ENCODE measurements at places on chromosomes 3 and 15.

- no peak for DNase-seq
Observed at GRCh38 chr15:41484937-41485625, 8.6 kb upstream of the ITPKA start.

DNA sequence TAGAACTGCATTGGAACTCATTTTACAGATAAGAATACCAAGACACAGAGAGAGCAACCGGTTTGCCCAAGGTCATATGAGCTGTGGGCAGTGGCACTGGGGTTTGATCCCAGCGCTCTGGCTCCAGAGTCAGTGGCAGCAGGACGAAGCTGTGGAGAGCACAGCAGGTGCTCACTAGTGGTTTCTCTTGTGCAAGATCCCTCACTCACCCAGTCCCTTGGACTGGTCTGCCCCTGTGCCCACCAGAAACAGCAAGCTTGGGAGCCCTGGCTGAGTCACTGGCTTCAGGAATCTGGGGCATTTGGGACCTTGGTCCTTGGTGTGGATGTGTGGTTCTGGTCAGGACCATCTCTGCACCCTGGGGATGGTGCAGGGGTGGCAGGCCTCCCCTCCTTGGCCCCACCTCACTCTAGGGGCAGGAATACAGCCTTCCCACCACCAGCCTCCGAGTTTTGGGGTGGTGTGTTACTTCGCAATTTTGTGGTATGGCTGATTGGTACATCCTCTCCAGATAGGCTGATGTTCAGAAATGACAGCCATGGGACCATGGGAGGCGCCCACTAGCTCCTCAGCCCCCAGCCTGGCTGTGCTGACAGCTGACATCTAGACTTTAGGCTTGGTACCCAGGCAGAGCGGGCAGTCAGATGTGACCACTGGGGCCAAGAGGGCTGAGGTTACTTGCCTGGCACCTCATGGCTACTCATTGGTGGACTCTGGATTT lies 104.6 kb downstream of the LSM3 start:
- no peak for DNase-seq

DNA sequence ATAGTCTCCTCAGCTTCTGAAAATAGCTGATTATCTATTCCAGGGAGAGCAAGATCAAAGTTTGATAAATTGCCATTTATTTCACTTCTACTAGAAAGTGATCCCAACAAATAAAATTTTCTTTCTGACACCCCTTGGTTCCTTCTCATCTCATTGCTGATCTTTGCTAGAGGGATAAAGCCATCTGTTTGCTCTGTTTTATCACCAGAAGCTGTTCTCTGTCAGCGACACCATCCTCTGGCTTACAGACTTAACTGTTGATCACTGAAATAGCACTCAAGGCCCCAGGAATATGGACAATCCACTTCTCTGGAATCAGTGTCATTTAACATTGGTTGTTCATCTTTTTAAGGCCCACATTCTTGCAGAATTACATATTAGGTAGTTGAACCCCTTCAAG lies 219.0 kb downstream of the LSAMP start:
- DNase-seq = no peak

GRCh38 chr15:29252234-29252633 lies 17.4 kb downstream of the NSMCE3 start:
- no peak for DNase-seq

DNA sequence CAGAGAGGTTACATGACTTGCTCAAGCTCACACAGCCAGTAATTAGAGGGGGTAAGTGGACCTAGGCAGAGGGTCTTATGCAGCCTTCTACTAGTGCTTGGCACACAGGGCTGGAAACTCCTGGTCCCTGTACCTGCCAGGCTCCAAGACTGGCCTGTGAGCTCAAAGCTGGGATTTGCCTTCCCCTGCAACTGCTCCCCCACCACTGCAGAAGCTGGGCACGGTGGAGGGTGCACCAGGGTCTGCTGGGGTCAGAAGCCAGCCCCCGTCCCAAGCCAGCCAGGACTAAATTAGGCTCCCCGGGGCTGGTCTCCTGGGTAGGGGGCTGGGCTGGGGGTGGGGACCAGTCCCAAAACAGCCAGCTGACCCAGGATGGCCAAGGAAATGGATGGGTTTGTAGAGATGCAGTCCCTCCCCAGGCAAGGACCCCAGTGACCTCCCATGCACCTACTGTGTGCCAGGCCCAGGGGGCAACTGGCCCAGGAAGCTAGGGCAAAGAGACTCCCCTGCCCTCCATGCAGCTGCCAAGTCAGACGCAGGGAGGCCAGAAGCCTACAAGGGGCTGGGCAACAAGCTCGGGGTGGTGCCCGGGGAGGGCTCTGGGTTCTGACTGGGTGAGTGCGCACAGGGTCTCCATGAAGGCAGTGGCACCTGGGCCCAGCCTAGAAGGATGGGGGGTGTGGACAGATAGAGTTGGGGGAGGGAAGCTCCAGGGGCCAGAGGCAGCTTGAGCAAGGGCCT lies 51.8 kb upstream of the LINGO1 start:
- no peak for DNase-seq

DNA sequence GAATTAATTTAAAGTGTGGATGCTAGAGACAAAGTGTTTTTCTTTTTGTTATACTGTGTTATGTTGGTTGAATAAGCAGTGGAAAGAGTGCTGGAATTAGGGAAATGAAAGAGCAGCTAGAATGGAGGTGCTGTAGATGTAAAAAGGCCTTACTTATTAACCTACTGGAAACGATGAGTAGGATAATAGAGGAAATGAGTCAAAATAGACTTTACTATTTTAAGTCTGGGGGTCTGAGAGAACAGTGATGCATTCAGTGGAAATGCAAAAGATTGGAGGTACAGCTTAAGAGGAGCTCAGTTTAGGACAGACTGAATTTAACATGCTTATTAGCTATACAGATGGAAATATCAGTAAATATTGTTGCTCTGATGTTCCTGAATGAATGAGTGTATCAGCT lies 674.0 kb downstream of the OTOL1 start:
- no peak for DNase-seq

GRCh38 chr15:88223084-88223483 lies 33.5 kb downstream of the NTRK3 start:
- DNase-seq = no peak

GRCh38 chr3:134904776-134905646 lies 110.0 kb downstream of the EPHB1 start:
- no peak for DNase-seq

GRCh38 chr3:22450786-22451400 lies 699.9 kb upstream of the ZNF385D start:
- no peak for DNase-seq

DNA sequence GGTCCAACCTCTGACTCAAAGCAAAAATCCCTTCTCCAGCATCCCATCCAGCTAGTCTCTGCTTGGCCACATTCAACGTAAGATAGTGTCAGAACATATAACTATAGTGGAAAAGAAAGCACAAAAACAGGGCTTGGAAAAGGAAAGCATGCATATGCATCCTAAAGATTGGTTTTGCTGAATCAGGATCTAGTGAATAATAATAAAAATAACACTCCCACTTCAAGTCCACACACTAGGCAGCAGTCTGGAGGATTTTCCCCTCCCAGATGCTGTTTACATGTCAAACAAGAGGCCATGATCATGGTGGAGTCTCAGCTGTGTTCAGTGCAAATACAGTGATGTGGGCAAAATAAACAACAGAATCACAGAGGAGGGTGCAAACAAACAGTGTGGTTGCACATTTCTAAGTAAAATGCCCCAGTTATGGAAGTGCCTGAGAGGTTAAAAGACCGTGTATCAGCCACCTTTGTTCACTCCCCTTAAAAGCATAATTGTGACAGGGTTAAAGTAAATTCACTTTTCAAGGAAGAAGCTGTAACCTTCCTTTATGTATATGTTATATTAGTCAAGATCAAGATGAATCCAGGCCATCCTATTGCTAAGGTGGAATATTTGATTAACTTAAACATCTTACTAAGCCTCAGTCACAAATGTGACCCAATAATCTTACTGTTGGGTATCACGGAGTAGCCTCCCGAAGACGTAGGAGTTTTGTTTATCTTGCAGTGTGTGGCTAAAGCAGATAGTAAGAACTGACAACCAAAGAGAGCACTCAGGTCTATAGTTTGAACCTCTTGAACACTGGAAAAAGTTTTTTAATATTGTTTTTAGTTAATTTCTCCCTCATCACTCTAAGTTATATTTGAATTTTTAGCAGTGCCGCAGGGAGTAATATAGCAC lies 424.5 kb downstream of the SOX2 start:
- no peak for DNase-seq

DNA sequence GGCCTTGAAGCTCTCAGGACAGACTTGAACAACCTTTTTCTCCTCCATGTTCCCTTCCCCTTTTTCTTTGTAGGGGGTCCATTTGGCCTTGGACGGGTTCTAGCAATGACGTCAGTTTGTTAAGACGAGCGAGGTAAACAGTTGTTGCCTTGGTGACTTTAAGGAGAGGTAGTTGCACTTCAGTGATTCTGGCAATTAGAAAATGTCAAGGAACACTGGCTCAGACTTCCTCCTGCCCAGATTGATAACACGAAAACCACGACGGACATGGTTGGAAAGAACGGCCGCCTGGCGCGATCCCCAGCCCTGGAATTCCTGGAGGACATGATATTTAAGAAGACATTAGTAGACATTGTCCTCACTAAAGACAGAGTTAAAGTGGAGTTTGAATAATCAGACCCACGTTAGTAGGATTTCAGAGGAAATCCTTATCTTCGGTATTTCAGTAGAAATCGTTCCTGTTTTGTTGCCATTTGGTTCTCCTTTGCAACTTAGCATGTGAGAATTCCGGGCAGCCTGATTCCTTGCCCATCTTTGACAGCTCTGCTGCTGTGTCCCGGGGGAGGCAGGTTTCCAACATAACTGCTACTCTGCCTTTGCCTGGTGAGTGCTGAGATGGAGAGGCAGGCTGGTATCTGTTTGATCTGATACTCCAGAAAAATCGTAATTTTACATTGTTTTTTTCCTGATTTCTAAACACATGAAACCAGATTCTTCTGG lies 87.3 kb downstream of the ST6GAL1 start:
- DNase-seq = no peak

DNA sequence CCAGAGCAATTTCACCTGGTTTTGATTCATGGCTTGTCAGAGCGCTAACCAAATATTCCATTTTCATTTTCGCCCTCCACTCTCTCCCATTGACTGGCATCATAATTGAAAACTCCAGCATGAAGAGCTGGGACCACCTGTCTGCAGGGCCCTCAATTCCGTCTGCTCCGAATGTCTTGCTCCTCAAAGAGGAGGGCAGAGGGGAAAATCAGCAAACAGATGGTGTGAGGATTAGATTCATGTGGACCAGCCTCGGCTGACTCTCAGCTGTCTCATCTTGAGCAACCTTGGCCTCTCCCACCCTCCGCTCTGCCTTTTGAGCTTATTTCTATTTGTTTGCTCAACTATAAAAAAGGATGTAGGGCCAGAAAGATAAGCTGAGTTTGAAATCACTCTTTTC lies 512.2 kb upstream of the PPP2R3A start:
- DNase-seq = no peak

GRCh38 chr3:66483409-66483906 lies 17.4 kb downstream of the LRIG1 start:
- no peak for DNase-seq

- no peak for DNase-seq
Observed at GRCh38 chr15:62951481-62951880, 91.1 kb upstream of the TPM1 start.

DNA sequence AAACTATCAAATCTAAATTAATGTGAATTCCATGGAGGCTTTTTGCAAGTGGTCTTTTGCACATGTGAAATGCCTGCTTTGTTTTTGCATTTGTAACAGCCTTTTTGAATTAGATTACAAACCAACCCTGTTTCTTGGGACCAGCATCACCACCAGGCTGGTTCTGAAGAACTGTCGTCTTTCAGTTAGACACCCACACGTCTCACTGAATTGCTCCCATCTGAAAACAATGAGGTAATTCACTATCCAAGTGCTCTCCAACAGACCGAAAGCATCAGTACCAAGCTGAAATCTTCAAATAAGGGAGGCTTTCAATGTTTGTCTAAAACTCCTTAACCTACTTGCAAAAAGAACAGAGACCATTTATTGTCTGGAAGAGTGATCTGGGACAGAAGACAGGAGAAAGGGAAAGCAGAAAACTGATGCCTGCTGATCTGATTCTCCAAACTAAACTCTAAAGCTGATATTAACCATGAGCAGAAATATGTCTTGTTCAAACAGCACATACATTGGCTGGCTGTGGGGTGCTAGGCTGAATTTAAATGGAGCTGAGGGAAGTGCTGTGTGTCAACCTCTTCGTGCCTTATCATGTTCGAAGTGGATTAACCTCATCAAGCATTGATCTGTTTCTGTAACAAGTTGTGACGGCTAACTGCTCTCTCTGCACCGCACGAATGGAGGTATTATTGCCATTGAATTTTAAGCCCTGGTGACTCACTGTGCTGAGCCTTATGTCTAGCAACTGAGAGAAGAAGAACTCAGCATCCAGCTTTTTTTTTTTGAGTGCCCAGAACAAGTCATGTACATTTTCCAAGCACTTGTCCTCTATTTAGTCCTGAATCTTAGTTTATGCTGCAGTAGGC lies 213.7 kb upstream of the P2RY1 start:
- no peak for DNase-seq

DNA sequence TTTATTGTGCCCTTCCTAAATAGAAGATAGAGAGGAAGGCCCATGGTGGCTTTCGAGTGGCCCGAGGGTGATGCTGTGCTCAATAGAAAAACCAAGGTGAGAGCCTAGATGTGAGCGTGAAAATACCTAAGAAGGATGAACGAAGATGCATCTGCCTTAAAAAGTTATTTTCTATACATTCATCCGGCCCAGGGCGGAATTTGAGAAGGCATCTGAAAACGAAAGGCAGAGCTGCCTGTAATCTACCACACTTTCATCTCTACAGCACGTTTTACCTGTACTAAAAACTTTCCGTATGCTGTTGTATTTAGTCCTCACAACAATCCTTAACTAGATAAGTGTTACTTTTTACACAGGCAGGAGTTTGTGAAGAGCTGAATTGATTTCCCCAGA lies 1.4 kb downstream of the DUT start:
- peak; percentile 6 for DNase-seq

- no peak for DNase-seq
Observed at GRCh38 chr15:36284911-36285310, 294.5 kb upstream of the CDIN1 start.

DNA sequence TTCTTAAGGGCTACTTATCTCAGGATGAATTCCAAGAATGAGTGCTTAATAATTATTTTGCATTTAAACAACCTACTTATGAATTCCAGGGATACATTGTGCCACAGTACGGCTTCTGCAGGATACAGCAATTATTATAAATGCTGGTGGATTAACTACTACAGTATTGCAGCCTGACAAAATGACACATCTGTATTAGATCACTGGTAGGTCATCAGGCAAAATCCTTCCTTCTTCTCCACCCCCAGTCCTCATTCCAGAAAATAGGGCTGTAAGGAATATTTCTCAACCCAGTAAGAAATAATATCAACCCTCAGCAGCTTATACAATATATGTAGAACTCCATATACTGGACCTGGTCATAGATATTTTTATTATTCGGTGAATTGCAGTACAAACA lies 79.3 kb upstream of the RORA start:
- DNase-seq = no peak

GRCh38 chr3:13800064-13800463 lies 79.8 kb downstream of the WNT7A start:
- no peak for DNase-seq

DNA sequence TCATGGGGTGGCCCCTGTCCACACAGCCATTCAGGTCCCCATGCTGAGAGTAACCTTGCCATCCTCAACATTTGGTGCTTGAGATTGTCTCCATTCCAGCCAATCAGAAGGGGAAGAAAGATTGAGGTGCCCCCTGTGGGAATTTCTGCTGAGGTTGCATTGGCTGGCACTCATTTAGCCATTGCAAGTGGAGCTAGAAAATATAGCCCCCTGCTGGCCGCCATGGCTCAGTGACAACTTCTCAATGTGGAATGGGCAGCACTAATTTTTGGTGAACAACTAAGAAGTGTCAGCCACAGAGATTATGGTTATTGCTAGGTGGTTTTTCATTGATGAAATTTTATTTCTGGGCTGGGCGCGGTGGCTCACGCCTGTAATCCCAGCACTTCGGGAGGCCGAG lies 22.0 kb downstream of the COL6A6 start:
- peak; percentile 41 for DNase-seq
